Lower lobe of right lung (tissue), 2 donors: ENCODE measurements at places on chromosomes 12 and 14. TPM values are rescaled to one million over a fixed set of nuclear protein-coding genes. Genes with fewer than 3 reads are reported as not detected.

DNA sequence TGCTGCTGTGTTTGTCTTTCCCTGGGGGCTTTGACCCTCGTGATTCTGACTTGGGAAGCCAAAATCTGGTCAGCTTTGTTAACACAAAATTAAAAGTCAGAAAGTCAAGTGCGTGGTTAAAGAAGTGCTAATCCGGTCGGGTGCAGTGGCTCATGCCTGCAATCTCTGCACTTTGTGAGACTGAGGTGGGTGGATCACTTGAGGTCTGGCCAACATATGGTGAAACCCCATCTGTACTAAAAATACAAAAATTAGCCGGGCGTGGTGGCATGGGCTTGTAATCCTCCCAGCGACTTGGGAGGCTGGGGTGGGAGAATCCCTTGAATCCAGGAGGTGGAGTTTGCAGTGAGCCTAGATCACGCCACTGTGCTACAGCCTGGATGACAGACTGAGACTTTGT is 844.6 kb downstream of the VRK1 start:
- DNase-seq, result no peak
- no peaks in the 10 kb centered on the region for H3K27me3 ChIP-seq
- no peaks in the 10 kb centered on the region for H3K36me3 ChIP-seq
- H3K4me1 ChIP-seq, result no peaks in the 10 kb centered on the region
- no peak overlapping the region for H3K4me3 ChIP-seq

NOS1 gene
- 3.5 TPM for total RNA-seq

- no peak overlapping the region for H3K4me3 ChIP-seq
- peak overlapping the region; percentile 76 for H3K27ac ChIP-seq
- H3K4me1 ChIP-seq, result peaks cover 43% of the 10 kb centered on the region
- no peaks in the 10 kb centered on the region for H3K27me3 ChIP-seq
Measured at GRCh38 chr12:6272300-6273204, 37.9 kb upstream of the PLEKHG6 start.

GRCh38 chr12:52726451-52726850 is 23.1 kb upstream of the KRT77 start:
- peaks cover 10% of the 10 kb centered on the region for H3K27me3 ChIP-seq
- H3K27ac ChIP-seq, result no peak overlapping the region
- H3K4me1 ChIP-seq, result no peaks in the 10 kb centered on the region
- DNase-seq, result no peak
- H3K36me3 ChIP-seq, result no peaks in the 10 kb centered on the region

DNA sequence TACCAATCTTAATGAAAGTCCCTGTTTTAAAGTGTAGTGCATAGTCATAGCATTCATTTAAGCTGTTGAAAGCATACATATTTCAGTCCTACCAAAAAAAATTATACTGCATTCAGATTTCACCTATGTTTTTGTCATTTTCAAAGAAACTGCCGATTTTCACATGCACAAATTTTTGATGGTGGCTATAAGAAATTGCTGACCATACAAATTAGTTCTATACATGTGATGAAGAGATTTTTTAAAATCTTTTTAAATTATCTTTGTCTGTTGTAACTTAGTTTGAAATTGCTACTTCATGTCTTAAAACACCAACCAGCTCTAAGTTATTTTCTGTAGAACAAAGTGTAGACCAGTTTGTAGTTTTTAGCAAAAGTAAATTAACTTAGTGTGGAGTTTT is 3.5 kb upstream of the GTF2A1 start:
- DNase-seq, result no peak
- H3K36me3 ChIP-seq, result no peaks in the 10 kb centered on the region
- peaks cover 9% of the 10 kb centered on the region for H3K4me1 ChIP-seq
- no peak overlapping the region for H3K27ac ChIP-seq

CD27 gene
- 2.3 TPM for total RNA-seq

DNA sequence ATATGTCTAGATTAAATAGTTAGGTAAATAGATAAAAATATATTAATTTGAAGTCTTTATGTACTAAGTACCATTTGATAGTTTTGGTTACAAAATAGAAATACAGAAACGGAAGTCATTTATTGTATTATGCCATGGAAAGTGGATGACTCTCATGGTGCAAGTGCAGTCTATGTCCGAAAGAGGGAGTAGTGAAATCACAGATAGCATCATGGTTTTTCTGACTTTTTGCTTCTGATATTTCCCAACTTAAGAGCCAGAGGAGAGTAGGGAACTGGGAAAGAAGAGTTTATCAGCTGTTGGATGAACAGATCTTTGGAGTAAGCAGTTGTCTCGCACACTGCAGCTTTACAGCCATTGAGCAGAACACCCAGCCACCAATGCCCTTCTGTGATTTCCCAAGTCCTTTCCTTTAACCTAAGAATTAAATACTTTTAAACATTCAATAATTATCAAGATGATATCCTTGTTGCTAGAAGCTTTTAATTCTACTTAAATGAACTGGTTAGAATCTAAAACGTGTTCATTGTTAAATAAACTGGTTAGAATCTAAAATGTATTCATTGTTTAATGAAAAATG is 18.4 kb upstream of the SRGAP1 start:
- no peak for DNase-seq
- no peaks in the 10 kb centered on the region for H3K4me1 ChIP-seq
- H3K27me3 ChIP-seq, result no peaks in the 10 kb centered on the region

- no peak overlapping the region for H3K4me3 ChIP-seq
- no peaks in the 10 kb centered on the region for H3K27me3 ChIP-seq
- no peak for DNase-seq
- H3K36me3 ChIP-seq, result no peaks in the 10 kb centered on the region
Measured at GRCh38 chr12:96416033-96416799, 16.0 kb upstream of the CDK17 start.

SMIM41 gene
- total RNA-seq, result 4.3 TPM

GPR132 gene
- total RNA-seq, result 7.2 TPM

GRCh38 chr14:61566537-61567225 is 128.6 kb upstream of the HIF1A start:
- no peaks in the 10 kb centered on the region for H3K27me3 ChIP-seq
- no peaks in the 10 kb centered on the region for H3K36me3 ChIP-seq
- no peak overlapping the region for H3K4me3 ChIP-seq
- H3K27ac ChIP-seq, result no peak overlapping the region

GRCh38 chr14:30445011-30445793 is 113.8 kb upstream of the G2E3 start:
- no peak overlapping the region for H3K4me3 ChIP-seq
- no peak overlapping the region for H3K27ac ChIP-seq
- no peak for DNase-seq
- no peaks in the 10 kb centered on the region for H3K4me1 ChIP-seq

DNAI7 gene
- total RNA-seq, result 6.7 TPM

UNG gene
- 20.5 TPM for total RNA-seq

DNA sequence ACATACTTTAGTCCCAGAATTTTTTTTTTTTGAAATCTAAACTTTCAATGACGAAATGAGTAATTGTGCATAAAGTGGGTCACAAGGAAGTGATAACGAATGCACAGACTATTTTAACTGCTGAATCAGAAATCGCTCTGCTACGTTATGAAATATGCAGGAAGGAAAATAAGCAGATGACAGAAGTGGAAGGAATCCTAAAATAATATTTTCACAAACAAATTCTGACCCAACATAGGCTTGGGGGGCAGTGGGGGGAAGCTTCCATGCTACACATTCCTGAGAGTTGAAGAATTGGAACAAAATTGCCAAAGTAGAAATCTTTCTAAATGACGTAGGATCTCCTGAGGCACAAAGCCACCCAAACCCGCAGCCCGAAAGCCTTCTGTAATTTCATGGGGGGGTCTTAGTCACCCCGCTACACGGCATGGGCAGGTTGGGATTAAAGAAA is 89.6 kb downstream of the ARF6 start:
- no peaks in the 10 kb centered on the region for H3K27me3 ChIP-seq
- no peak for DNase-seq
- H3K4me1 ChIP-seq, result peaks cover 24% of the 10 kb centered on the region
- H3K27ac ChIP-seq, result peak overlapping the region; percentile 63
- no peaks in the 10 kb centered on the region for H3K36me3 ChIP-seq

DNA sequence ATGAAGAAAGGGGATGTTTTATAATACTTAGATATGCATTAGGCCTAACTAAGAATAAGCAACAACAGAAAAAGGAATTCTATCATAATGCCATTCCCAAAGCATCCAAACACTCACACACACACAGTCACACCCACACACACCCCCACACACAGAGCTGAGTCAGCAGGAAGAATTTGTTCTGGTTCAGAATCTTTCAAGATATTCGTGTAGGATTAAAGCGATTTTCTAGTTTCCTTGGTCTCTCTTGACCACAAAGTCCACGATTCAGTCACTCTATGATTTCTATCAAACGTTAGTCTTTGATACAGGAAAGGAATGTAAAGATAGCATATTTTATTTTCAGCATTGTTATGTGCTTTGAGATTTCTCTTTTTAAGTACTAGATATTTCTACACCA is 382.6 kb upstream of the DCN start:
- H3K27ac ChIP-seq, result no peak overlapping the region
- no peak for DNase-seq
- H3K4me1 ChIP-seq, result no peaks in the 10 kb centered on the region

- no peak overlapping the region for H3K4me3 ChIP-seq
- no peaks in the 10 kb centered on the region for H3K27me3 ChIP-seq
- no peak for DNase-seq
- no peaks in the 10 kb centered on the region for H3K36me3 ChIP-seq
- H3K27ac ChIP-seq, result no peak overlapping the region
- H3K4me1 ChIP-seq, result peaks cover 7% of the 10 kb centered on the region
Measured at GRCh38 chr12:103858953-103859601, 18.0 kb upstream of the NT5DC3 start.

DNA sequence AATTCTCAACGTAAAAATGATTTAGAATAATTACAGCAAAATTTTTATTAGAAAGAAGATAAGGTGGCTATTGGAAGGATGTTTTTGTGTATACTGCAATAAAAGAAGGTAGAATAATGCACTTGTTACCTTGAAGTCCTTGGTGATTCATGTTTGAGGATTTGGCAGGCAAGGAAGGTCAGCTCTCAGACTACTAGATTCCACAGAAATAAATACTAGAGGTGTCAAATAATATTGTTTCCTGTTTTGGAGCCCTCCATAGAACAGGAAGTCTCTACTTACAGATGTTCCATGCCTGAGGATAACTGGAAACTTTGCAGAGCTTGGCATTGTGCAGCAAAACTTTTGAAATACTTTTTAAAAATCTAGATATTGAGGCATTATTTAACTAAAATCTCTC is 284.3 kb upstream of the SYT1 start:
- H3K4me3 ChIP-seq, result no peak overlapping the region
- no peaks in the 10 kb centered on the region for H3K36me3 ChIP-seq
- H3K27me3 ChIP-seq, result no peaks in the 10 kb centered on the region
- no peaks in the 10 kb centered on the region for H3K4me1 ChIP-seq
- DNase-seq, result no peak
- H3K27ac ChIP-seq, result no peak overlapping the region

DNA sequence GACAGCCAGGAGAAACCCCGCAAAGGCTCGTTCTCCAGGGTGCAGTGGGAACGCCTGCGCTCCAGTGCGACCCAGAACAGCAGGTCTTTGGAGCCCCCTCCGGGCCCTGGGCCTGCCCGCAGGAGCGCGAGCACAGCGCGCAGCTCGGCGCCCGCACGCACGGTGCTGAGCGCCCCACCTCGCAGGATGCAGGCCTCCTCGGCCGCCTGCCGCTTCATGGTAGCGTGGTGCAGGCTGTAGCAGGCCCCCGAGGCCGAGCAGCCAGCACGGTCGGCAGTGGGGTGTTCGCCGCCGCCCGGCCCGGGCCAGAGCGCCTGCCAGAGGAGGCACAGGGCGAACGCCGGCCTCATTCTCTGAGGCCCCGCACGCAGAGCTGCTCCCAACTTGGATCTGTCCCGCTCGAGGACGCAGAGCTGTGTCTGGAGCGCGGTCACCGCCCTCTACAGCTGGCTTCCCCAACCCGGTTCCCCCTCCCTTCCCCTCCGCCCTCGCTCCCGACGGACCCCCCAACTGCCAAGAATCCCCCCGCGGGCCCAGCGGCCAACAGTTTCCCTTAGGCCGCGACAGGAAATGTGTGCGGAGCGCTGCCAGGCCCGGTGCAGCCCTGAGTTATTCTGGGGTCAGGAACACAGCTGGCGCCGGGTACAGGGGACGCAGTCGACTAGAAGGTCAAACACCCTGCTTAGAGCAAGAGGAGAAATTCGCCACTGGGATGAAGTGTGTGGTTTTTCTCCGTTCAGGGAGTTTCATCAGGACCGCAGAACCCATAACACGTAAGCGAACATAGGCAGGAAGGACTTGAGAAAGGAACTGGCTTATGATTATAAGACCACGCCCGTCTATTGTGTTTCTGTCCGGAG is at the start of gene CLEC14A:
CLEC14A (minus strand) TSS at position 421 of the 860 bp plus-strand sequence; CDS start at position 350, 71 bp downstream.
- H3K4me3 ChIP-seq, result peak within 1 kb of the TSS; percentile 56
- peak within 1 kb of the TSS; percentile 89 for H3K27ac ChIP-seq
- no peaks in the 10 kb centered on the region for H3K4me1 ChIP-seq
- peaks cover 12% of the 10 kb centered on the region for H3K27me3 ChIP-seq
- DNase-seq, result peak; percentile 64

NAV3 gene
- total RNA-seq, result 8.7 TPM

LAG3 gene
- 2.1 TPM for total RNA-seq

ALDH2 gene
- total RNA-seq, result 499 TPM

ZBTB42 gene
- 13.1 TPM for total RNA-seq

GRCh38 chr12:81337886-81338285 is 260.0 kb downstream of the ACSS3 start:
- H3K36me3 ChIP-seq, result no peaks in the 10 kb centered on the region
- H3K4me1 ChIP-seq, result no peaks in the 10 kb centered on the region
- H3K4me3 ChIP-seq, result no peak overlapping the region
- no peak overlapping the region for H3K27ac ChIP-seq
- no peak for DNase-seq

DNA sequence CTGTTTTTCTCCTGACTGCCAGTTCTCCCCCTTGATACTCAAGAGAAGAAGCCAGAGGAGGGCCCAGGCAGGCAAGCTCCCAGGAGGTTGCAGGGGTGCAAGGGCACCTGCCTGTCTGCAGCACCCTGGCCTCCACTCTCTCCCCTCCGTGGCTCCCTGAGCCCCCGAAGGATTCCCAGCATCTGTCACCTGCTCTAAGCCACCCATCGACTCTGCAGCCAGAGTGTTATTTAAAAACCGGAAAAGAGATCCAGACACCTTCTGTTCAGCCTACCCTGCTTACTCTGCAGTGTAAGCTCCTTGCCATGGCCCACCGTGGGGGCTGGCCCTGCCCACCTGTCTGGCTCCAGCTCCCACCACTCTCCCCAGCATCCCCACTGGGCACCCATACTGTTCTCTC is 121.4 kb downstream of the KSR2 start:
- peaks cover 4% of the 10 kb centered on the region for H3K27me3 ChIP-seq
- no peak for DNase-seq
- no peak overlapping the region for H3K4me3 ChIP-seq
- H3K27ac ChIP-seq, result no peak overlapping the region
- H3K4me1 ChIP-seq, result no peaks in the 10 kb centered on the region

- peaks cover under 1% of the 10 kb centered on the region for H3K4me1 ChIP-seq
- no peaks in the 10 kb centered on the region for H3K36me3 ChIP-seq
- no peak for DNase-seq
- no peak overlapping the region for H3K27ac ChIP-seq
- no peak overlapping the region for H3K4me3 ChIP-seq
- H3K27me3 ChIP-seq, result no peaks in the 10 kb centered on the region
Measured at GRCh38 chr12:49195736-49196135, 6.9 kb upstream of the TUBA1A start.

- no peak overlapping the region for H3K27ac ChIP-seq
- no peaks in the 10 kb centered on the region for H3K27me3 ChIP-seq
- H3K4me3 ChIP-seq, result peak overlapping the region; percentile 19
- H3K4me1 ChIP-seq, result no peaks in the 10 kb centered on the region
- DNase-seq, result no peak
Measured at GRCh38 chr12:122646517-122647217, 56.5 kb downstream of the HCAR2 start.

GRCh38 chr12:121776190-121777098 is 17.0 kb downstream of the RHOF start:
- peaks cover 19% of the 10 kb centered on the region for H3K4me1 ChIP-seq
- peak; percentile 92 for DNase-seq
- no peak overlapping the region for H3K4me3 ChIP-seq

HOXC13 gene
- total RNA-seq, result not detected
